ENCODE measurements at places on chromosomes 2 and 18.

- DNase-seq = no peak
Observed at GRCh38 chr2:143482771-143483170, 353.6 kb downstream of the ARHGAP15 start.

DNA sequence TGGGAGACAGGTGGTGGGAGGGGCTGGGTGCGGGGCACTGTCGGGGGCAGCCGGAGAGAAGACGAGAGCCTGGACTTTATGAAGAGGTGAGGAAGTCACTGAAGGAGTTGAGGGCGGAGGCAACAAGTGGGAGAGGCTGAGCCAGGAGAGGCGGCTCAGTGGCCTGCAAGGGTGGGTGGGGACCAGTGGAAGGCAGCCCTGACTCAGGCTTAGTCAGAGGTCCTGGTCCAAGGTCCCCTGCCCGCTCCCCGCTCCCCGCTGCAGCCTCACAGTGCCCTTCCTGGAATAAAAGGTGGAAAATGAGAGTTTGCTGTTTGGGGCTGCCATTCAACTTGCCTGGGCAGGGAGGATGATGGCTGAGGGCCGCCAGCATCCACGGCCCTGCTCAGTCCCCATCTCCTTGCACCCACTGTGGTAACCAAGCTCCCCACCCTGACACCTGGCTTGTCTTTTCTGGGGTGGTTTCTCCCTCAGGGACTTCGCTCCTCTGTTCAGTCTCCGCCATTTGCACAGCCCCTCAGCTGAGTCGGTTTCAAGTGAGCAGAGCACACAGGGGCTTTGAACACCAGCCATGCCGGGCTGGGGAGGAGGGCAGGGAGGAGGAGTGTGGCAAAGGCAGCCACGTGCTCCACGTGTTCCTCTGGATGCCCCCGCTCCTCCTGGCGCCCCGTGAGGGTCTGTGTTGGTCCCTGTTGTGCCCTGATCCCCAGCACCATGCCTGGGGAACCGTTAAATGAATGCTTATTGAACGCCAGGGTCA is 13.7 kb upstream of the RALB start:
- no peak for DNase-seq

DNA sequence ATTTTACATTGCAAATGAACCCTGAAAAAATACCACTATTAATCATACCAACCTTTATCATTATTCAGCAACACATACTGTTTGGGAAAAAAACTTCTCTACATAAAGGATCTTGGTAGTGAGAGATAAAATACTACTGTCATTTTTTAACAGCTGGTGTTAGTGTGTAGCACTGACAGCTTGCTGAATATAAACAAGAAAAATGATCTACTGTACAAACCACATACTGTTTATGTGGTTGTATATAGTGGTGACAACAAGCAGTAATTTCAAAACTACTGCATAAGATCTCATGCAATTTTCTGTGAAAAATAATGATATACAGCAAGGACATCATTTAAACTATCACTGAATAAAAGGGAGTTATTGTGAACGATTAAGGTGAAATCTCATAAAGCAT is 601.2 kb downstream of the LRP1B start:
- DNase-seq = no peak

GRCh38 chr2:6442252-6442985 is 423.3 kb downstream of the CMPK2 start:
- no peak for DNase-seq

DNA sequence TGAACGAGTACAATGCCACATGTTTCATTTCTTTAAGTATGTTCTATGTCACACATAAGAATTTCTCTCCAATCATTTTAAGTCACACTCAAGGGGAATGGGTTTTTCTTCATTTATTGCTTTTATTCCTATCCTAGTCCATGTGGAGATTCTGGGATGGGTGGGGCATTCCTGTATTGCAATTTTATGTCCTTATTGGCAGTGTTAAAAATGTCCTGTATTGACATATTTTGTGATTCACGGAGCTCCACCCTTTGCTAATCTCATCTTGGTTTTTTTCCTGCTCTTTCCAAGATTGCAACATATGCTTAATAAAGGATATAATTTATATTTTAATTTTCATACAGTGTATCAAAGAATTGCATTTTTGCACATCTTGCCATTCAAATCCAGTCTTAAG is 3.4 kb upstream of the TNFAIP6 start:
- DNase-seq = no peak

DNA sequence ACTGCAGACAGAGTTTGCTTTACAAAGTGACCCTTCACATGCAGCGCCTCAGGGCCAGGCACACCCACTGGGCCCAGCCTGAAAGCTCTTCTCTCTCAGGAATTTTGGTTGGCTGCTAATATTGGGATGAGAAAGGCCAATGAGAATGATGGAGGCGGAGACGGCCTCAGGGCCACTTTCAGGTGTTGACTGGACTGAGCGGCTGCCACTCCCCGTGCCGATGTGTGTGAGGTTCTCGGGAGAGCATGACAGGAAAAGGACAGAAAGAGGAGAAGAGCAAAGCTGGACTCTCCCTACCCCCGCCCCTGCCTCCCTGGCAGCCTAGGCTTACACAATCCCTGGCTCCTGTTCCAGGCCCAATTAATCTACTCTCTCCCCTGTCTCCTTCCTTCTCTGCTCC is 155.7 kb downstream of the CELF4 start:
- DNase-seq = no peak

DNA sequence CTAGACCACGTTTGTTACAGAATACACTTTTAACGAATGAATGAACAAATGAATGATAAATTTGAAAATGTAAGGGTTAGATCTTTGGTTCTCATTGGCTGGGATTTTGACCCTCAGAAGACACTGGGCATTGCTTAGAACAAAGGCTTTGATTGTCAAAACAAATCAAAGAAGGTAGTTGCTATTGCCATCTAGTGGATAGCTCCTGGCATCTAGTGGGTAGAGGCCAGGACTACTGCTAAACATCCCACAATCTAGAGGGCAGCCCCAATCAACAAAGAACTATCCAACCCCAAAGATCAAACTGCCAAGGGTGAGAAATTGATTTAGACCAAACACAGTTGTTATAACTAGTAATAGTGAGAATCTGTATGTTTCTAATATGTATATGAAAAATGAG is 552.3 kb downstream of the KCNJ3 start:
- DNase-seq = no peak

DNA sequence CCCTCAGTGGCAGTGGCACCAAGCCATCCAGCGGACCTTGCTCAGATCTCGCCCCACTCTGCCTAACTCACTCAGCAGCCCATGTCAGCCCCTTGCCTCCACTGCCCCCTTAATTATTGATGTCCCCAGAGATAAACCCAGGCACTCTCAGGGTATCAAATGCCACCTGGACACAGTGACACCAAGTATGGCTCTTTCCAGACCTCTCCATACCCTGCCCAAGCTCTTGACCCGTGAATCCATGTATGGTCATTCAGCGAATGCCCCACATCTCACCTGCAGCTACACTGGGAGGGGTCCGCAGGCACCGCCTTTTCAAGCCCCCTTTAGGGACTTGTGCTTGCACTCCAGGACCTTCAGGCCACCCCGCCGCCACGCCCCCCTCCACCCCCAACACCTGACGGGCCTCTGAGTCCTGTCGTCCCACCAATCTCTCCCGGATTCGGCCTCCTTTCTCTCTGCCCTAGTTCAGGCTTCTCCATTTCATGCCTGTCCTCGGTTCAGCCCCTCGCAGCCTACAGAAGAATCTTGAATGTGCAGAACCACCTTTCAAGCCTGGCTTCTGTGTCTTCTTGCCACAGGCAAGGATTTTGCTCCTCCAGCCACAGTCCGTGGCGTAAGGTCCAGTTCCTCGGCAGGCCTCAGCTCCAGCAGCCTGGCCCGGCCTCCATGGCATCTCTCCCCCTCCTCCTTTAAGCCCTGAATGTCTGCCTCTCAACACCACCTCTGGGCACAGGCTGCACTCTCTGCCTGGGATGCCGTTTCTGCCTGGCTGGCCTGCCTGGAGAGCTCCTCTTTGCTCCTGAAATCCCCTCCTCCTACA is 54.1 kb upstream of the ODC1 start:
- no peak for DNase-seq
